ENCODE measurements at places on chromosomes 1 and 21.

GRCh38 chr1:21672478-21673276, 3.5 kb upstream of the RAP1GAP start:
- no peak for DNase-seq

GRCh38 chr1:36908096-36908495, 126.2 kb downstream of the GRIK3 start:
- DNase-seq, result no peak

DNA sequence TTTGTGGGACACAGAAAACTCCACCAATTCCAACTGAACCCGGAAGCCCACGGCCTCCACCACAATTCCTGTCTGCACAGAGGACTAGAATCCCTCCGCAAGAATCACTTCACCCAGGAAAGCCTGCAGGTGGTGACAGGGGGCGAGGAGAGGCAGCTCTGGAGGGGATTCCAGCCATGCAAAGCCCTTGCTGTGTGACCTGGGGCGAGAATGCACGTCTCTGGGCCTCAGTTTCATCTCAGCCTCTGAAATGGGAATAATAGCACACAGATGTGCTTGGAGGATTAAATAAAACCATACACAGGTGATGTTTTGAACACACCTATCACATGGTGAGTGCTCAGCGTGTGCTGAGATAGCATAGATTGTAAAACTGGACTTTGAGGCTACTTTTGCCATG, 14.1 kb downstream of the FBXO2 start:
- no peak for DNase-seq

- DNase-seq, result peak; percentile 75
Observed at GRCh38 chr1:230310381-230311163, 115.6 kb downstream of the PGBD5 start.

DNA sequence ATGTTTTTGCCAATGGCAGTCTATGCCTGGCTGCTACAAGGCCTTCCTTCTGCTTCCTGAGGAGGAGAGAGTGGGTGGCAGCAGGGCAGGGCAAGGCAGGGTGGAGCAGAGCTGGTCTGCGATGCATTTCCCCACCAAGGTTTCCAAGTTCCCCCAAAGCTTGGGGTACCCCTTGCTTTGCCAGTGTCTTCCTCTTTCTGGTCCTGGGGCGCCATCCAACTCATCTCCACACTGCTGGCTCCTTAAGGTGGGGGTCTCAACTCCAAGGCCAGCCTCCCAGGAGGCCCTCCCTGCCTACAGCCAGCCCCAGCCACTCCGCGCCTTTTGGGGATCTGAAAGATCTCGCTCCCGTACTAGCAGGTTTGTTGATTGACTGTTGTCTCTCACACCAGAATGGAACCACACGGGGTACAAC, 3.9 kb upstream of the SKI start:
- DNase-seq, result no peak

DNA sequence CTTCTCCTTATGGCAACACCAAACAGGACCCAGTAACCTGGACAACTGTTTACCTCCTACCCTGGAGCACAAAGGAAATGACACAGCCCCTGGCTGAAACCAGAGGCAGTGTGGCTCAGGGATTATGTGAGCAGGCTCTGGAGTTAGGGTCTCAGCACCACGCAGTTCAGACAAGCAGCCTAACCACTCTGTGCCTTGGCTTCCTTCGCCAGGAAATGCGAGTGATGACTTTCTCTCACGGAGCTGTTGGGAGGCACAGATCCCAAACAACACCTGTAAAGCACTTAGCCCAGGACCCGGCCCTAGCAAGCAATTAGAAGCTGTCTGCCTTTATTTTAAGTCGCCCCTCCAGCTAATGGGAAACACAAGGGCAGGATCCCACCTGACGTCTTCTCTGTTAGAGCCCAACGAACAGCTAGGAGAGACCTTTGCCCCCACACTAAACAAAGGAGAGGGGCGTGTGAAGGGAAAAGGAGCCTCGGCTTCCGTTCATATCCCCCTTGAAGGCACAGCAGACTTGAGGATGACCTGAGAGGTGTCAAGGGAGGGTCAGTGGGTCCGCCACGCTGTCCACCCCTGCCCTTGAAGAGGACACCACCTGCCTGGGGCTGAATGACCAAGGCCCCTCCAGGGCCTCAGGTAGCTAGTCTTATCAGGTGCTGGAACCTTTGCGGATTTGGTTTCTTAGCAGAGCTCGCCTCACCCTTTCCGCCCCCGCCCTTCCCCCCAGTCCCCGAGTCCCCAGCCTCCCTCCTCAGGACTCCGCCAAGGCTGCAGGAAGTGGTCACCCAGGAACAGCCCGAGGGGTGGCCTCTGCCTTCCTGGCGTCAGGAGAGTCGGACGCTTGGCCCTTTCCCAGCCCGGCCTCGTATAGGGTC, 860 bp downstream of the TMEM63A start:
- DNase-seq, result no peak

Data from NCI-H524 (cell line).